Heart right ventricle (tissue), 16 donors: ENCODE measurements at places on chromosomes 12 and 14. TPM values are rescaled to one million over a fixed set of nuclear protein-coding genes. Genes with fewer than 3 reads are reported as not detected.

DNA sequence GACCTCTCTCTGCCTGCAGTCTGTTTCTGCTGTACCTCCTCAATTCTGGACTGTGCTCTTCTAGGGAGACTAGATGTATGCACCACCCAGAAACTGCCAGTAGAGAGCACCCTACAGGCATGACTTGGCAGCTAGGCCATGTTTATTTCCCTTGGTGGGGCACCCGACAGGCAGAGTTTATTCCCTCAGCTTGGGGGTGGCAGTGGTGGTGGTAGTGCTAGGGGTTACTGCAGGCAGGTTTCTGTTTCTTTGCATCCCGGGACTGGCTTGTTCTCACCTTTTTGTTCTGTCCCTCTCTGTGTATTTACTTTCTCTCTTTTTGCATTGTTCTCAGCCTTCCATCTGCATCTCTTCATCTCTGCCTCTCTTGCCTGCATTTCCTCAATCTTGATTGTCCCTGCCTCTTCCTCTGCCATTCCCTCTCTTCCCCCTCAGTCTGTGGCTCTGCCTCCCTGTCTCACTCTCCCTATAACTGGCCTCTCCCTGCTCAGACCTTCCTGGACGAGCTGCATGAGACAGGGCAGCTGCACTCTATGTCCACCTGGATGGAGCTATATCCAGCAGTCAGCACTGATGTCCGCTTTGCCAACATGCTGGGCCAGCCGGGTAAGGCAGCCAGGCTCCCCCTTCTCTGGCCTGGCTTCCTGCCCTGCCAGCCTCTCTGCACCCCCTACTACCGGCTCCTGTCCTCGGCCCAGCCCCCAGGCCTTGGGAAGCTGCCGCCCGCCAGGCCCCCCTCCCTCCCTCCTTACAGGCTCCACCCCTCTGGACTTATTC, 13.8 kb downstream of the PRPF40B start:
- DNase-seq, result no peak

GRCh38 chr12:92504594-92504981, 198.2 kb upstream of the PLEKHG7 start:
- peak; percentile 46 for DNase-seq

- DNase-seq, result no peak
Measured at GRCh38 chr14:68469208-68469713, 323.6 kb downstream of the ZFP36L1 start.

PPFIA2 gene
- 0.15 TPM for polyA plus RNA-seq

DNA sequence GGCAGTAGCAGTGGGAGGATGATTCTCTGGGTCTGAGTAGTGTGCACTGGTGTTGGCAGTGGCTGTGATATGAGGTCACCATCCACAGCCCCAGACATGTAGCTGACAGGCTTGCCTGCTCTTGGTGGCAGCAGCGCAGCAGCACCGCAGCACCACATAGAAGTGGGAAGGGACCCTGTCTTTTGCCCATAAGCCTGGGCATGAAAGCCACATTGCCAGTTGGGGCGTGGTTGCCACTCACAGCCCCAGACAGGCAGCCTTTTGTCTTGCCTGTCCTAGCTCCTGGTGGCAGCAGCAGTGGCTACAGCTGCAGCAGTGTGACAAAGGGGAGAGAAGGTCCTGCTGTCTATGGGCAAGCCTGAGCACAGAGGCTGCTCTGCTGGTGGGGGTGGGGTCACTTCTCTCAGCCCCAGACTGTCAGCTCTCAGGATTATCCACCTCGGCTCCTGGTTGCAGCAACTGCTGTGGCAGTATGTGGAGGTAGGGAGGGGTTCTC, 71.5 kb downstream of the BRMS1L start:
- DNase-seq, result no peak

ANKRD9 gene
- 102 TPM for polyA plus RNA-seq

SELPLG gene
- polyA plus RNA-seq, result 0.88 TPM

DNA sequence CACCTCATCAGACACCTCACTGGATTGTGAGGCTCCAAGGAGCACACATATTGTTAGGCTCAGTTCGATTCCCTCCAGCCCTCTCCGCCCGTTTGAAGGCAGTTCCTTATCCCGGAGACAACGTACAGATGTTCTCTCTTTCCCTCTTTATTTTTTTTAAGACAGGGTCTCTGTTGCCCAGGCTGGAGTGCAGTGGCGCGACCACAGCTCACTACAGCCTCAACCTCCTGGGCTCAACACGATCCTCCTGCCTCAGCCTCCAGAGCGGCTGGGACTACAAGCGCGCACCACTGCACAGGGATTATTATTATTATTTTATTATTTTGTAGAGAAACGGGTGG, 718 bp upstream of the TROAP start:
- DNase-seq, result no peak

DNA sequence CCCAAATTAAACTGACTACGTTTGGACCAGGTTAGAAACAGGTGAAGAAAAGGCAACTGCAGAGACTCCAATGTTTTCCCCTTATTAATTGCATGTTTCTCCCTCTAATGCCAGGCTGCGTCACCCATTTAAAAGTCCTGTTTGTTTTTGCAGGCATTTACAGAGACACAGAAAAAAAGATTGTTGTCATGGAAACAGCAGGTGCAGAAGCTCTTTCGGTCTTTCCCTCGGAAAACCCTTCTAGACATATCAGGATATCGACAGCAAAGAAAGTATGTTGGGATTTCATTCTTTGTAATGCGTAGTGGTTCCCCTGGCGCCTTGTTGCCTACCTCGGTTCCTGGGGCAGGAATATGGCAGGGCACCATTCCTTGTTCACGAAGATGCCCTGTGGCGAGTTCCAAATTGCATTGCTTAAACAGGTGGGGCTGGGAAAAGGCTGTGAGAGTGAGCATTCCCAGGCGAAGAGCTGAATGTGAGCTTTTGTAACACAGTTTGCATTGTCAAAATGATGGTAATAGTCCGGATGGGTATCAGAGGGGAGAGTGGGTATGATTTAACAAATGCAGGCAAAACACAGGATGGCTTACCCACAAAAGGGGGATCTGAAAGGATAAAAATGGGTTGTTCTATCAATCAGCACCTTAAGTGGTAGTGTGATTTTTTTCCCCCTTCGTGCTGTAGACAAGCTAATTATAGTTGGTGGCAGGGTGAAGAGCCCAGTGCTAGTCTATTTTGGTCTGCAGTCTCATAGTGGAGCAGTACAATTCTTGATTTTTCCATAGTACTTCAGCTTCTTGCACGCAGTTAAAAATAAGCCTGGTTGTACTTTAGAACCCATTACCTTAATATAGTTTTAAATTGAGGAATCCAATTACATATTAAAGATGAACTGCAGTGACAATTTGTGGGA, 132.4 kb downstream of the GCH1 start:
- no peak for DNase-seq

DNA sequence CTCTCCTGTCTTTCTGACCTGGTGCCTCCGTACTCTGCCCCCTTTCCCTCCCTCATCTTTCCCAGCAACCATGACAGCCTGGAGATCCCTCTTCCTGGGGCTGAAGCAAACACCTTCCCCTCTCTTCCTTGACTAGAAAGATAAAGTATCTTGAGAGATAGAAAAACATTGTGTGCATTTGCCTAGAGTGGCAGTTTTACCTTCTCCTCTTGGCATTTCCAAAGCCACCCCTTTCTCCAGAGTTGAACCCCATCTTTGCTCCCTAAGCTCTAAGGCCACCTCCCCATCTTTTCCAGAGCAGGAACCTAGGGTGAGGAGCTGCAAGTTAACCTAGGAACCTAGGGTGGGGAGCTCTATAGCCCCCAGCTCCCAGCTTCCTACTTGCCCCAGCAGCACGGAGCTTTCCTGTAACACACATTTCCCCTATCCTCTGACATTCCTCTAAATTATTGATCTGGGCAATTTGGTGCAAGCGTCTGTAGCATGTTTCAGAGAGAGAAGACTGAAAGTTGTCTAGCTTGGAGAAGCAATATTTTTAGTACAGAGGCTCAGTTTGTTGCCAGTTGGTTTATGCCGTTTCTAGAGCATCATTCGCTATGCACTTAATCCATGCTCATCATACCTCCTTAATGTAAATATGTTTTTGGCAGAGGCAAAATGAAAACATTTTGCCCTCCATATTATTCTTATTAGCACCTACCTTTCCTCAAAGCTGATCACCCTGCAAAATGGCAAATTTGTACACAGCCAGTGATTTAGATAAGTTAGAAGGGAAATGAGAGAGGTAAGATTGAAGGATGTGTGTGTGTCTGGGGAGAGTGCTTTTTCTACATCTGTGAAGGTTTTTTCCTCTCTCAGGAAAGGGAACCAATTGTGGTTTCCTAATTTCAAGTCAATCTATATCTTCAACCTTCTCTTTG, 5.4 kb upstream of the TBX3 start:
- no peak for DNase-seq
